Natural killer cell treated with Interleukin-12 subunit alpha and Interleukin-12 subunit beta and Interleukin-15 and Interleukin-18, amount 100 ng/mL, for 72 hours (primary cell): ENCODE measurements at places on chromosomes 2 and 18.

GRCh38 chr2:233841183-233841582, 13.2 kb downstream of the HJURP start:
- no peak for DNase-seq

GRCh38 chr2:240981280-240981679, 17.1 kb upstream of the SNED1 start:
- DNase-seq, result no peak

DNA sequence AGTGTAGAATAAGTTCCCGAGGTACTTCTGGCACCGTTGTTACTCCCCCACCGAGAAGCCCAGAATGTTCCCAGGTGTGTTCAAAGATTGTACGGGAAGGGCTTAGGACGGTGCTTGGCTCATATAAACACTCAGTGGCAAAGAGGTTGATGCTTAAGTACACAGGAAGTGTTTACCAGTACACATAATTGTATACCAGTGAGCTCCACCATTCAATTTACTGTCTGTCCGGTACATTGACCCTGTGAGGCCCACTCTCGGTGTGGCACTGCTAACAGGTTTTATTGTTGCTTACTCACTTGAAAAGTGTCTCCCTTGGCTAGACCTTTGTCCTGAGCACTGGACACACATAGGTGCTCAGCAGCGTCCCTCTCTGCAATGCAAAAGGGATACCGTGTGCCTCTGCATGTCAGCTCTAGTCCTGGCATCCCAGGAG, 191.0 kb downstream of the NEDD4L start:
- no peak for DNase-seq

DNA sequence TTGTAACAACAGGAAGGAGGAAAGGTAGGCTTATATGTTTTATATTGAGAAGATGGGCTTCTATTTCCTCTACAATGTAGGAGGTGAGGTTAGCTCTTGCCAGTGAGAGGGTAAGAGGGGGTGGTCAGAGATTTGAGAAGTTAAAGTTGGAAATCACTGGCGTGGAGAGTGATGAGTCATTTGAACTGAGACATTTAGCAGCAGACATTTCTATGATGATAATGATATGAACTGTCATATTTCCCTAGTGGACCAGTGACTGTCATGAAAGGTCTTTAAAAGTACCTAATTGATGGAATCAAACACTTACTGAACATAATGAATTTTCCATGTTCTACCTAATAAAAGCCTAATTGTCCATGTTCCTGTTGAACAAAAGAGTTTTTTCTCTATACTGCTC, 126.1 kb downstream of the FAM161A start:
- DNase-seq, result no peak

GRCh38 chr2:81181845-81182244, 877.3 kb upstream of the LRRTM1 start:
- no peak for DNase-seq

GRCh38 chr2:225009768-225010167, 32.5 kb downstream of the DOCK10 start:
- no peak for DNase-seq

GRCh38 chr2:159089543-159089942, 121.1 kb downstream of the TANC1 start:
- DNase-seq, result no peak

DNA sequence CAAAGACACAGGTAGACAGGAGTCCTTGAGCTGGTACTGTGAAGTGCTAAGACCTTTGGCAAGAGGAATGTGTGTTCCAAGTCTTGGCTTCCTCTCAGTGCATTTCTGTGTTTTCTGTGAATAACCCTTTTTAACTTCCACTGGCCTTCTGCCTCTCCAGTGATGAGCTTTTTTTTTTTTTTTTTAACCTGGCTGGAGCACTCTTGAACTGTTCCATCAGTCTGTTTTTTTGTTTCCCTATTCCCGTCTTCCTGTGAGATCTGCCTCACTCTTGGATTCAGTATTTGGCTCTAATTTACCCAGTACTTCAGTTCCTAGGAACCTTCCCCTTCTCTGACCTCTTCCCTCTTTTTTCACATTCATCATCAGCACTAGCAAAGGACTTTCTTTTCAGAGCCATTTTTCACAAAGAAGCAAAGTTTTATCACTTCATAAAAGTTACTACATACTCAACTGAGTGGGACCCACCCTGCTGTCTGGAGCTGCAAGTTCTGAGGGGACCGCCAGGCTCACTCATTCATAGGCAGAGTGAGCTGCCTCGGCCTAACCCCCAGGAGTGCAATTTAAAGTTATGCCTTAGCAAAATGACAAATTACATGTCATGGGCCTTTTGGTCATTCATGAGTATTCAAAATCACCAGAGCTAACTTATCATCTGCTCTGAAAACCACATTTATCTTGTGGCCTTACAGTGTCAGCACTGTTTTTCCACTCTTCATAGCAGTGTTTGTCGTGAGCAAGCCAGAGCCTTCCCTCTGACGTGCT, 126.9 kb upstream of the DAPL1 start:
- no peak for DNase-seq

DNA sequence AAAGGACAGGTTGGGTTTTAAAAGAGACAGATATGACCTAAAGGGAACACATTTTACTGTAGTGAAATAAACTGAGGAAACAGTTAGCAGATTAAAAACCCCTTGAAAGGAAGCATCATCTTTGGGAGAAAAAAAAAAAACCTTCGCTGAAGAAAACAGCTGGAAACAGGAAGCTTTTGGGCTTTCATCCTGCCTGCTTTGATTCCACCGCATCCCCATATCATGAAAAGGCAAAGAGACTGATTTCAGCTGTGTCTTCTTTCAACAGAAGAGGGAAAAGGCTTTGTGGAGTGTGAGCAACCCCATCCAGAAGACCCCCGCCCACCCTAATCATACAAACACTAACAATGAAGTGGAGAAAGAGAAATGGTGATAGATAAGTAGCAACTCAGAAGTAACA, 86.4 kb downstream of the TCF4 start:
- DNase-seq, result no peak

DNA sequence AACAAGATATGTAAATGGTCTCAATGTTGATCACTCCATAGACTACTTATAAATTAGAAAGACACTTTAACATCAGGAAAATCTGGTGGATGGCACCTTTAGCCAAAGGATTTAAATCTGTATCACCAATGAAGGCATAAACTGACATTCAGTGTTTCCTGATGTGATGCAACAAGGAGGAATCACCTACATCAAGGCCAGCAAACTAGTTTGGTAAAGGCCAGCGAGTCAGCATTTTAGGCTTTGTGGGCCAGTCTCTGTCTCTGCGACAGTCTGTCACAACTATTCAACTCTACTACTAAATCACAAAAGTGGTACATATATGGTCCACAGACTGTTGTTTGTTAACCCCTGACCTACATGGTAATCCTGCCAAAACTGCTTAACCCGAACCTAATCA, 33.3 kb downstream of the C2orf76 start:
- no peak for DNase-seq

GRCh38 chr2:216575465-216575864, 57.8 kb upstream of the IGFBP2 start:
- DNase-seq, result no peak

DNA sequence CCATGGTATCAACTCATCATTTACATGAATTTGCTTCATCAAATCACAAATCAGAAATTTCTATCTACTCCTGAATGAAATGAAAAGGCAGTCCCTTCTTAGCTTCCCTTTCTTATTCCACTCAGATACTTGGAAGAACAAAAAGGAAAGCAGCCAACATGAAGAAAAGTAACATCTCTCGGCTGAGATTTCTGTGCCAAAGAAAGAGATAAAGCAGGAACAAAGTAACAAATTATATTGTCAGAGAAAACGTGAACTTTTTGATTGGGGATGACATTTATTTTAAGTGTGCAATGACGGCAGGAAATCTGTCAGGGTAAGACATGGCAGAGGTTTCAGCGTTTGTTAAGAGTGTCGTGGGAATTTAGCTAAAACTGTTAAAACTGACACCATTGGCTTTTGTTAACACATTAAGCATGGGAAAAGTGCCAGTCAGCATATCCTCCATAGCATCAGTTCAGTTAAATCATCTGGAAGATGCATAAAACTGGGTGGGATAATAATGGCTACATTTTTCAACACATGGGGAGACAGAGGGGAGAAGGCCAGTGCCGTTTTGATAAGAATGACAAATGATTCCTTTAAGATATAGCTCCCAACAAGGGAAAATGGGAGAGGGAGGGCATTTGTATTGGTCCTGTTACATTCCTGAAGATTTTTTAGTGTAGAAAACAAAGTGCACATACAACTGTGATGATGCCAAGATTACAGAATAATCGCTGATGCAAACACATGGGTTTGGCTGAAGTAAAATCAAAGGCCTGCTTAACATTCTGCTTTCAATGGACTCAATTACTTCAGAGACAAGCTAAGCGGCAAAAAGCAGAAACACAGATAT, 211.6 kb downstream of the ZNF521 start:
- DNase-seq, result no peak
